ENCODE measurements at places on chromosomes 5 and 9. TPM values are rescaled to one million over a fixed set of nuclear protein-coding genes. Genes with fewer than 3 reads are reported as not detected.

DNA sequence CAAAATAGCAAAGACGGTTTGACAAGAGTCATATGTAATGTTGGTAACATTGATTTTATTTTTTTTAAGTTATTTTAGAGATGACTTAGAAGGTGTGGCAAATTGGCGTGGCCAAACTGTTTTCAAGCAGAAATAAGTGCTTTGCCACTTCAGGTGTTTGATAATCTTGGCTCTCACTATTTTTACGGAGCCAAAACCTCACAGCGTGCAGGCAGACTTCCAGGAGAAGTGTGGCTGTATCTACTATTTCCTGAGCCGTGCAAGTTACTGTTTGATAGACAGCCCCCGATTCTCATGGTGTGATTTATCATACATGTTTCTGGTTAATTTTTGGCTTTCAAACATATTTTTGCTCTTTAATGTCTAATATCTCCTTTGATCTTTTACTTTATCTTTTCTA is 269.5 kb downstream of the ADAMTSL1 start:
- no peak for DNase-seq

DNA sequence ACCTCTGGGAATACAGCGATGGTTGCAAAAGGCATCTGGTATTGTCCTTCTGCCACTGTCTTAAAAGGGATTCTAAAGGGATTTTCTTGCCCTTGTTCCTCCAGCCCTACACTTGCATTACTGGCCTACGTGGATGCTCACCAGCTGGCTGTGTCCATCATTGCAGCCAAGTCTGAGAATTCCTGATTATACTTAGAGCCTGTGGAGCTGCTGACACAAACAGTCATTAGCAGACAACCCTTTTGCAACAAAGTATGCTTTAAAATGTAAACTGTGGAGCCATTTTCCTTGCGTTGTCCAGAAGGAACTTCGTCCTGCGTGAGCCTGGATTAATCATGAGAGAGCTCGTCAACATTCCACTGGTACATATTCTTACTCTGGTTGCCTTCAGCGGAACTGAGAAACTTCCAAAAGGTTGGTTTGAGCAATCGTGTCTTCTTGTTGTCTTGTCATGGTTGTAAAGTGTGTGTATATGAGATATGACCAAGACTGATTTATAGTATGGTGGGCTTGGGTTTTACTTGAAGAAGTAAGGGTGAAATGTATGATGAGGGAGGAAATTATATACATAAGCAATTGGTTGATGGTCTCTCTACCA is at the start of gene MUSK:
TSS of gene MUSK (plus strand) at position 222 of the 598 bp plus-strand sequence. CDS start at position 336, 114 bp downstream.
- DNase-seq, result no peak

- no peak for DNase-seq
Observed at GRCh38 chr9:1125741-1126140, 75.6 kb downstream of the DMRT2 start.

- DNase-seq, result no peak
Observed at GRCh38 chr9:127202461-127203169, 62.0 kb upstream of the GARNL3 start.

GRCh38 chr5:12672141-12672540 is 767.9 kb upstream of the CTNND2 start:
- DNase-seq, result no peak

DNA sequence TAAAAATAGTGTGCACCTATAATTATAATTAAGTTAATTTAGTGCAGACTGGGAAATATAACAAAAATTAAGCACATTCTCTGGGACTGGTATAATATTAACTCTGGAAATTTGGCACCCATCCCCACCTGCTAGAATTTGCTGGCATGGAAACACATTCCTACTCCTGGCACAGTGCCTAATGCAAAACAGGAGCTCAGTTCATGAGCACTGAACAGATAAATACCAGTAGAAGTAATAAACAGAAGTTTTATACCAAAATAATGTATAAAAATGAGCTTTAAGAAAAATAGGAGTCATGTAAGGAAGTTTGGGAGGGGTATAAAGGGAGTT is 23.7 kb upstream of the NPR3 start:
- peak; percentile 41 for DNase-seq

- no peak for DNase-seq
Observed at GRCh38 chr5:132480042-132480441, 10.5 kb downstream of the IRF1 start.

DNA sequence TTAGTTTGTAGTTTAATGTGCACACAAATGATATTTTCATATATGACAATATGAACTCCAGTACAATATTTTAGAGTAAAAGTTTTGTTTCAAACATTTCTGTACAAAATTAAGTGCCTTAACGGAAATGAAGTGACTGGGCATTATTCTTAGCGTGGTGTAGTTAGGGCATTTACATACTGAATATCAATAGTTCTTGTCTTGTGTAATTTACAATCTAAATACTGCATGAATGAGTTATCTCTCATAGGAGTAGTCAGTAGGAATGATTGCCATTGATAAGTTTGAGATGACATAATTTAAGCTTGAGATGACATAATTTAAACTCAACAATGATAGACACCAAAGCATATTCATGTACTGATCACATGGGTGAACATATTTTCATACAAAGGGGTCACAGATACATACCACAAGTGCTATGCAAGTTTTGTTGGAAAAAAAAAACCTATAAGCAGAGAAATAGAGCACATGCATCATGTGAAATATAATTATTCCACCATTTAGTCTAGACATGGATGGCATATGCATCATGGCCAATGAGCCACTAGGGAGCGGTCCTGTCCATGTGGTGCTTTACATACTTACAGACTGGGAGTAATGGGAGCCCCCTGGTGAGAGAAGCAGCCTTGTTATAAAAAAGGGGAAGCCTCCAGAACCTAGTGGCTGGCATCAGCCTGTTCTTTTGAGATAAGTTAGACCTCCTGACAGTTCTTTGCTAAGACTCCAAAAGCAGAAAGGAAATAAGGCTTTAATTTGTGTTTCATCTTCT is 1523.9 kb downstream of the MAT2B start:
- no peak for DNase-seq

DNA sequence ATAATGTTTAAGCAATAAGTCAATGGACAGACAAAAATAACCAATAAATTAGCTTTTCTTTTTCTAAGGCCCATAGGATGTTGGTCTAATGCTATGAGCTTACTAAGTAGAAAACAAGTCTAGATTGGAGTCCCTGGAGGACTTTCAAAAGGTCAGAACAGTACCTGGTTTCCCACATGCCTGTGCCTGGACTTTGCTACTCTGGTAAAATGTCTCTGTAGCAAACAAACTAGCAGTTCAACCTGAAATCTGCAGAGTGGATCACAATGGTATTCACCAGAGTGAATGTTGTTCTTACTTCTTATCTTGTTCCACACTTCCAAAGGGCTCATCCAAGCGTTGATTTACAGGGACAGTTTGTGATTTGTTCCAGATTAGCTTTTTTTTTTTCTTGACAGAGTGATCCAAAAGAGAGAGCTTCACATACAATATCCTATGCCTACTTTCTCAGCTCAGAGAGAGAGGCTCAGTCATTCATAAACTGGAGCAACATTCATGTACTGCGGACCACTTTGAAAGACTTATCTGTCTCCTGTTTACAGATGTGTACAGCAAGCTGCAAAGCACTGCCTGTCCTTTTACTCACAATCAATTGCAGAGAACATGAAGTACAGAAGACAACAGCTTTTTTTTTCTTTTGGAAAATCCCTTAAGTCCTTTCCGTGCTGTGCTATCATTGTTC is 466.1 kb downstream of the SPATA31D1 start:
- DNase-seq, result no peak

- no peak for DNase-seq
Observed at GRCh38 chr5:149475777-149476176, 75.5 kb downstream of the CSNK1A1 start.

GRCh38 chr5:36521838-36522745 is 84.3 kb upstream of the SLC1A3 start:
- no peak for DNase-seq

GRCh38 chr9:84320231-84320630 is 20.3 kb downstream of the SLC28A3 start:
- no peak for DNase-seq

DNA sequence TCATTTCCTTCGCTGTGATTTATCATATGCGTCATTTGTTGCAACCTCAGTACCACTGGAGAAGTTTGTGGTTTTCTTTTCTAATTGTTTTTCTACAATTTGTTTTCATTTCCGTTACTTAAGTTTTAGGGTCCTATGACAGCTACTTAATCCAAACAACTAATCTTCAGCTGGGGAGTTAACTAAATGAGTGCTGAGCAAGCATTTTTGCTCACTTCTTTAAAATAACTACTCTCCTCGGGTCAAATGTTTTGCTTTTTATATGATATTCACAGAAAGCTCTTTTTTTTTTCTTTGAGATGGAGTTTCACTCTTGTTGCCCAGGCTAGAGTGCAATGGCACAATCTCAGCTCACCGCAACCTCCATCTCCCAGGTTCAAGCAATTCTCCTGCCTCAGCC is 14.6 kb upstream of the ICE1 start:
- no peak for DNase-seq

DNA sequence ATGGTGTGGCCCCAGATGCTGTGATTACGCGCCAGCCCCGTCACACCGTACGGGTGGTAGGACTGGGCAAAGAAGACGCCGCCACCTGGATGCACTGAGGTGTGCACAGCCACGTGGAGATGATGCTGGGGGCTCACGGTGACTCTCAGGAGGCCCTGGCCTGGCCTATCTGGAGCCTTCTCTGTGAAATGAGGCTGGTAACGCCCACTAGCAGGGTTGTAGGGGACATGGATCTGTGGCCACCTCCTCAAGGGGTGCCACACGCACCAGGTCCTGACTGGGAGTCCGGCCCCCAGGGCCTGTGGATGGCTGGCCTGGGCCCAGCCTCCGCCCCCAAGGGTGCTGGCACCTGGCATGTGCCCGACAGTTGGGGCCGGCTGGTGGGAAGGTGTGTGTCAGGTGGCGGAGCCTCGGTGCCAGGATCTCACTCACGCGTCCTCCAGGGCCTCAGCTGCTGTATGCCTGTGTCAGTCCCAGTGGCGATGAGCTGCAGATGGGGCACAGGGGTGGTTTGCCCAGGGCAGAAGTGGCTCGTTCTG is 32.4 kb downstream of the NEK6 start:
- no peak for DNase-seq

The SPATA31A1 gene
- not detected for polyA plus RNA-seq

The SLC34A3 gene
- polyA plus RNA-seq, result 36.0 TPM

The FAM200C gene
- polyA plus RNA-seq, result 5.3 TPM

The RNF145 gene
- 29.6 TPM for polyA plus RNA-seq

The POLR1E gene
- 8.2 TPM for polyA plus RNA-seq

The SNCAIP gene
- polyA plus RNA-seq, result 0.82 TPM

The PCDHGA3 gene
- 0.22 TPM for polyA plus RNA-seq

The CCDC192 gene
- not detected for polyA plus RNA-seq

The PHF2 gene
- 10.2 TPM for polyA plus RNA-seq

The WDR38 gene
- polyA plus RNA-seq, result not detected

The OR1J2 gene
- not detected for polyA plus RNA-seq

The SLC45A2 gene
- polyA plus RNA-seq, result 0.22 TPM

The TMEM215 gene
- polyA plus RNA-seq, result not detected

The CARTPT gene
- not detected for polyA plus RNA-seq

The SLCO4C1 gene
- 9.0 TPM for polyA plus RNA-seq

The COQ4 gene
- polyA plus RNA-seq, result 111 TPM

The SLC6A7 gene
- not detected for polyA plus RNA-seq

The ZNF879 gene
- polyA plus RNA-seq, result 2.2 TPM
